NCI-H2081 (cell line): ENCODE measurements at places on chromosomes 3 and 15.

- no peak for DNase-seq
Observed at GRCh38 chr3:30752970-30753369, 141.5 kb downstream of the GADL1 start.

DNA sequence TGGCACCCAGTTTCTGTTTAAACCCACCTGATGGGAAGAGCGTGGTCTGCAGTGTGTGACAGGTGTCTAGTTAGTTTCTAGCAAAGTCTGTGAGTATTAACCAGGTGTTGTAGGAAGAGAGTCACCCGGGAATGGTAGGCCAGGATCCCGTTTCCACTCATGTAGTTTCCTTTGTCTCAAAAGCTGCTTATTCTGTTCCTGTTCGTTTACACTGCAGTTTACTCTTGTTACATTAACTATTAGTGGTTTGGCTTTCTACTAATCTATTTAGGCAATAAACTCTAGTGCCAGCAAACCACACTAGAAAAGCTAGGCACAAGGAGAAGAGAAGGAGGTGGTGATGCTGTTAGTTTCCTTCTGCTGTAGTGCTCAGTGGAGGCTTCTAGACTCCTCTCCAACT is 32.7 kb downstream of the WDR76 start:
- no peak for DNase-seq

DNA sequence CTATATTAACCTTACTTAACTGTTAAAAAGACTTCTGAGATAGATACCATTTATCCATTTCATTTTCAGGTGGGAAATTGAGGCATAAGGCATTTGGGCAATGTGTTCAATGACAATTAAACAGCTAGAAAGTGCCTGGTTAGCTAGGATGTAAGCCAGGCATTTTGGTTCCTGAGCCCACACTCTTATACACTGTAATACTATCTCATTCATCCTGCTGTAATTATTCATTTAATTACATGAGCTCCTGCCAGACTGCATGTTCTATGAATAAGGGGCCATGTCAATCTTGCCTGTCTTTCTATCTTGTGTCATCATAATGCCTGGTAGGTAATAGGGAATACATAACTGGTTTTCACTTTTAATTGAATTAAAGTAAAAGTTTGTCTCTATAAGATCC is 74.0 kb downstream of the RBMS3 start:
- DNase-seq, result no peak

DNA sequence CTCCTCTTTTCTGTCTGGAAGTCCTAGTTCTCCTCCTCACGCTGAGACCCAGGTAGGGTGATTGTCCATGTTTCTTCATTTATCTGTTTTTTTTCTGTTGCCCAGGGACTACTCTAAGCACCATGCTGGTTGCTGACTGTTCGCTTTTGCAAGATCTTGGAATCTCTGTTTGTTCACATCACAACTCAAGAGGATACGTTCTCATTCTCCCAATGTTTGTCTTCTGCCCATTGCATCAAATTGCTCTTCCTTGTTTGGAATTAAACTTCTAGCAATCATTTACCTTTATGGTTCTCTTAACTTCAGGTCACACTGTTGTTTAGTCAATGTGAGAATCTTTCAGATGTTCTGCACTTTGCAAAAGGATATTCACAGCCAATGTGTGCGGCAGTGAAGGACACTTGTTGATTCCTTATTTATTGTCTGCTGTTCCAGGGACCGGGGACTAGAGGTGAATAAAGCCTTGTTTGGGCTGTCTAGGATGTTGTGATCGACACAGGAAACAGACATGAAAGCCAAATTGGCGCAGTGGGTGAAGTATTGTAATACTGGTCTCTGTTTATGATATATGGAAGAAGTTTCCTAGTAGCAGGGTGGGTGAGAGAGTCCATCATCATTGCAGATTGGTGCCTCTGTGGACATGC is 24.5 kb downstream of the LPP start:
- DNase-seq, result no peak

GRCh38 chr3:118628704-118629341 is 405.8 kb downstream of the IGSF11 start:
- DNase-seq, result peak; percentile 76

GRCh38 chr3:30602946-30603345 is 3.5 kb upstream of the TGFBR2 start:
- no peak for DNase-seq

DNA sequence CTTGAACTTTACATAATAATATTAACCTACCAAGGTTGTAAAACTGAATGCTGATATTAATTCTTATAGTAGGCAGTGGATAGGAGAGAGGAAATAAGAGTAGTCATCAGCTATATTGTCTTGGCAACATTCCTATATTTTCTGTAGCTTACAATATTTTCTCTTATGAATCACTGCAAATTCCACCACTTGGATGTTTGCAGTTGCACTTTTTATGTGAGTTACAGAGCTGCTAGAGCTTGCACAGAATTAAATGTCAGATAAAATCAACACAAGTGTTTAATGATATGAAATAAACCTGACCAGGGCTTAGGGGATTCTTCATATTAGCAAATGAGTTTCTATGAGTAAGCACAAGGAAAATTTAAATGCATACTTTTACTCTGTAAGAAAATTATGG is 1710.1 kb downstream of the SI start:
- no peak for DNase-seq

DNA sequence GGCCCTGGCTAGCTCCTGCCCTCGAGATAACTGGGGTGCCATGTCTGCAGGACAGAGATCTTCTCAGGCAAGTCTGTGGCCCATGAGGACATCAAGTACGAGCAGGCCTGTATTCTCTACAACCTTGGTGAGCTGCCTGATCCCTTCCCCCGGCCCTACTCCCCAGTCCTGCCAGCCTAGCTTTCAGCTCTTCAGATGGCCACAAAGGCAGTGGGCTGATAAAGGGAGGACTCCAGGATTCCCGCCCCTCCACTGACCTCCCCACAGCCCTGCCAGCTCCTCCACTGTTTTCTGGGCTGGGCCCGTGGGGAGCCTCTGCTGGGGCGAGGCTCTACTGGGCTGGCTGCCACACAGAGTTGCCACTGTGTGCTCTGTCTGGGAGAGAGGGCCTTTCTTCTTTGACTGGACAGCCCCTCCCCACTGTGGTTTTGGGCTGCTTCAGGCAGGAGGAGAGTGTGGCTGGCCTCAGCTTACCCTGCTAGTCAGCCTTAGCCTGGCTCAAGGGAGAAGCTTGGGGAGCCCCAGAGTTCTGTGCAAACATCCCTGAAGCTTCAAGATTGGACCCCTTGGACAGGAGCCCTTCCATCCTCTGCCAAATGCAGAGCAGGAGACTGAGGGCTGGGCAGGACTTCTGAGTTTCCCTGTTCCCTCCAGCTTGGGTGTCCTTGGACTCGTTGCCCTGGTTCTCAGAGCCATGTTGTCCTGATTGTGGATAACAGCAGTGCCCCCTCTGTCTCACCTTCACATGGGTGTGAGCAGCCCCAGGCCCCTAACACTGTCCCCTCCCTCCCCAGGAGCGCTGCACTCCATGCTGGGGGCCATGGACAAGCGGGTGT is 24.4 kb downstream of the PTPN23 start:
- no peak for DNase-seq

- no peak for DNase-seq
Observed at GRCh38 chr15:56839641-56840040, 78.8 kb upstream of the TCF12 start.

DNA sequence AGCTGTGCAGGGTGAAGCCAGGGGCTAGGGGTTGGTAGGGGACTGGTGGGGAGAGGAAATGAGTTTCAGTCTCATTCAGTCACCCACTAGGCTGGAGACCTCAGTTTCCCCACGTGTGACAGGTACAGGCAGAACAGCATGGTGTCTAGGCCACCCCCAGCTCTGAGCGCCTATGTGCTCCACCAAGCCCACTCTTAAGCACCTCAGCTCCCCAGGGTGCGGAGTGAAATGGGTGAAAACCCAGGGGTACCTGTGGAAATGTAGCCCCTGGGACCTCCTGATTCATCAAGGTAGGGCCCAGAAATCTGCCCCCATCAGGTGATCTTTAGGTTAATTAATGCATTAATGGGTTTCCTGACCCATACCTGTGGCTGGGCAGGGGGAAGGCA is 3.7 kb downstream of the ATP2B2 start:
- DNase-seq, result no peak

GRCh38 chr15:41936155-41936554 is 36.2 kb downstream of the EHD4 start:
- DNase-seq, result no peak

GRCh38 chr3:4309491-4310128 is 6.4 kb downstream of the SETMAR start:
- no peak for DNase-seq

GRCh38 chr3:43747641-43748040 is 56.9 kb downstream of the ABHD5 start:
- no peak for DNase-seq

DNA sequence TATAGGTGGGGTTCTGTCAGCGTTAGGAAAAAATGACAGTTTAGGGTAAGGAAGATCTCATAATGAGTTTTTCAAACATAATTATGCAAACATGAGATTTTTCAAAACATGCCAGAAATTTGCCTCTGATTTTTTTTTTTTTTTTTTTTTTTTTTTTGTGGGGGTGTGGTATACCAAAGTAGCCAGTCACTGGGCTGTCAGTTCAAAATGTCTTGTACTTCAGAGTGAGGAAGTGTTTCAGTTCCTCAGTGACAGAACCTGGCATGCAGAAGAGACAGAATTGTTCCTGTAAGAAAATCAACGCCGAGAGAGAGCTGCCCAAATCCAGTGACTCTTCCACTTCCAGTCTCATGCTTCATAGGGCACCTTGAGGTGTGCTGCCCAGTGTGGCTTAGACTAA is 9.7 kb downstream of the NCBP2 start:
- DNase-seq, result no peak

GRCh38 chr3:152282813-152283212 is 14.1 kb downstream of the MBNL1 start:
- no peak for DNase-seq

DNA sequence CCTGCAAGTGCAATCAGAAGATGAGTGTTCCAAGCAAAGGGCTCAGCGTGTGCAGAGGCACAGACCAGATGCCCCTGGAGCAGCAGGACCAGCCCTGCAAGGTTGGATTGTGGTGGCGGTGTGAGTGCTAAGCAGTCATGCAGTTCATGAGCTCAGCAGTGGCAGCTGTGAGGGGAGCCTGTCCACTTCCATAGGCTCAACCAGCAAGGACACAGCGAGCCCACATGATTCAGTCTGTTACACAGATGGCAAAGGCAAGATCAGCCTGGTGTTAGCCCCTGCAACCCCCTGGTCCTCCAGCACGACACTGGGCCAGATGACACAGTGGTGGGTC is 95.9 kb upstream of the PRR23E start:
- DNase-seq, result no peak

GRCh38 chr3:11254876-11255275 is 17.3 kb upstream of the ATG7 start:
- no peak for DNase-seq

- DNase-seq, result peak; percentile 87
Observed at GRCh38 chr3:3799173-3800079, at the start of gene LRRN1. LRRN1 (plus strand) TSS chr3:3799431; CDS start chr3:3844642, 45,211 bp downstream.

- DNase-seq, result peak; percentile 3
Observed at GRCh38 chr3:5568451-5568850, 380.9 kb downstream of the EDEM1 start.

GRCh38 chr3:195701042-195701915 is 19.5 kb upstream of the MUC20 start:
- DNase-seq, result no peak

DNA sequence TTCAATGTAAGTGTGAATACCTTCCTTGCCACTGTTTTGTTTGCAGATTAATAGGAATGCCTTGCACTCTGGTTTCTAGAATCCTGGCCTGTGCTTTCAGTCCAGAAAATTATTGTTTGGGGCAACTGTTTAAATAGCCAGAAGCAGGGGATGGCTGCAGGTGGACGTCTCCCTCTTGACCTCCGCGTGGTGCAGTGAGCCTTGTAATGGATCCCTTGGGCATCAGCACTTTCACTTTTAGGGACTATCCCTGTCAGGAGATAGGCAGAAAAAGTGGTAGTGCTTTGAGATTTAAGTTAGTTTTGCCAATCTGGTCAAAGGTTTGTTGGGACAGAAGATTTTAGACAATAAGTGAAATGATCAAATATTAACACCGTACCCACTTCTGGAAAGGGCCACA is 178.6 kb upstream of the BHLHE40 start:
- DNase-seq, result no peak

GRCh38 chr3:58366699-58367098 is 34.0 kb downstream of the PXK start:
- no peak for DNase-seq

DNA sequence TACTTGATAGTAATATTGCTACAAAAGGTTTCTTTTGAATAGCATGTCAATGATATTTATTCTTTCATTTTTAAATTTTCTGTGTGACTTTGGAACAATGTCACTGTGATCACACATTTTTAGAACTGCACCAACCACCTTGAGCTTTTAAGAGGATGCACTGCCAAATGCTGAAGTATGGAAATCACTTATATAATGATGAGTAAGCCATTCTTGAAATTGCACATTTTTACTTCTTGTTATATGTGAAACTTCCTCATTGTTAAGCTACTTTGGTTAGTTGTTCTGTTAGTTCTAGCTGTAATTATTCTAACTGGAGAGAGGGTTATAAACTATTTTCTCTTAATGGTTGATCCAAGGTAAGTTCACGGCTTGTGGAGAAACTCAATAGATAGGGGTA is 547.5 kb downstream of the ZIC1 start:
- no peak for DNase-seq

GRCh38 chr15:29917600-29918597 is 95.6 kb upstream of the TJP1 start:
- no peak for DNase-seq

GRCh38 chr3:37855363-37855970 is 6.2 kb upstream of the CTDSPL start:
- peak; percentile 27 for DNase-seq

GRCh38 chr3:69675786-69676530 is 63.3 kb upstream of the MITF start:
- DNase-seq, result no peak

DNA sequence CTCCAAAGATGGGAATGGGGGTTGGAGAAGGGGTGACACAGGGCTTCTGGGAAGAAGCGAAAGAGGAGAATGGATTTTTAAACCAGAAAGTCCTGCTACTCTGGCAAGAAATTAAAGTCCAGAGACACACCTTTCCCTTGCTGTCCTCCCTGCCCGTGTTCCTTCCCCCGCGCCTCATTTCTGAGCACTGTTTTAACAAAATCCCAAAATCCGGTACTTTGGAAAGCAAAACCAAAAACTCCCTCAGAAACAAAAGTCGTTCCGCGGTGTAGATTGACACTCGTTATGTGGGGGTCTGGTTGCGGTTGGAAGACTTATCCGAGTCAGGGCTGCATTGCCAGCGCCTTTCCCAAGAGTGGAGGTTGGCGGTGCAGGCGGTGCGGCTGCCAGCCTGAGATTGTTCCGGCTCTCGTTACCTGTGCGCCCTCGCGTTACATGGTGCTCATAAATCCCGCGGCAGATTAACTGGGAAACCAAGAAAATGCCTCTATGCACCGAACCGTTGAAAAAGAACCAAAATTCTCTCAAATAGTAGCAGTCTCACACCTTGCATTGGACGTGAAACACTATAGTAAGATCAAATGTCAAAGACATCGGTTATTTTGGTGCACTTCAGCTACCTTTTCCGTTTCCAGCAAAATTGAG is 217.7 kb downstream of the MEIS2 start:
- DNase-seq, result no peak

DNA sequence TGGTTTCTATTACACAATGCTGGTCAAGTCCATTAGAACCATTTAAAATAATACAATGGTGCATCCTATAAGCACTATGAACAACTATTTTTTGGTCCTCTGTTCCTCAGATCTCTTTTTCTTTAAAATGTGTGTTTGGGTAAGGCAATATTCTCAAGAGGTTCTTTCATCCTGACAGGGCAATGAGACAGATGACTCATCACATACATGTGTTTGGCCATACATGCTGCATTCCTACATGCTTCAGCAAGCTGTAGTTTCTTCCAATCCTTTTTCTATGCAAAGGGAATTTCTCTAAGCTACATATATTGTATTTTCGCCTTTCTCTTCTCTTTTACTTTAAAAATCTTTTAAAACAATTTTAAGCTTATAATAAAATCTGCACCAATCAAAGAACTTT is 52.7 kb downstream of the OTOL1 start:
- DNase-seq, result no peak
